Vagina (tissue), 2 donors: ENCODE measurements at places on chromosomes 13 and 19. TPM values are rescaled to one million over a fixed set of nuclear protein-coding genes. Genes with fewer than 3 reads are reported as not detected.

Gene KIR3DL2
- not detected for total RNA-seq

DNA sequence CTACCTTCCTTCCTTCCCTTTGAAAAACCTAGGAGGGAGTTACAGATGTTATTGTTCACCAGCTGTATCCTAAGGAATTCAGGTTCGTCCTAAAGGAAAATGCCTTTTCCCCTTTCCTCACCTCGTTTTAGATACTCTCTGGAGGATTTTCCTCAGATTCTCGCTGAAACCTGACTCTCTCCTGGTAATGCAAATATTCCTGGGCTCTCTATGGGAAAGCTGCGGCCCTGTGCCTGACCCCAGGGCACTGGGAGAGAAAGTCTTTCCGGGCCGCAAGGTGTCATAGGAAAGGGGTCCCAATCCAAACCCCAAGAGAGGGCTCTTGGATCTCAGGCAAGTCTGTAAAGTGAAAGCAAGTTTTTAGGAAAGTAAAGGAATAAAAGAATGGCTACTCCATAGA lies 13.1 kb upstream of the OR1M1 start:
- H3K36me3 ChIP-seq, result no peaks in the 10 kb centered on the region
- H3K4me3 ChIP-seq, result no peak overlapping the region
- H3K4me1 ChIP-seq, result peaks cover 12% of the 10 kb centered on the region

DNA sequence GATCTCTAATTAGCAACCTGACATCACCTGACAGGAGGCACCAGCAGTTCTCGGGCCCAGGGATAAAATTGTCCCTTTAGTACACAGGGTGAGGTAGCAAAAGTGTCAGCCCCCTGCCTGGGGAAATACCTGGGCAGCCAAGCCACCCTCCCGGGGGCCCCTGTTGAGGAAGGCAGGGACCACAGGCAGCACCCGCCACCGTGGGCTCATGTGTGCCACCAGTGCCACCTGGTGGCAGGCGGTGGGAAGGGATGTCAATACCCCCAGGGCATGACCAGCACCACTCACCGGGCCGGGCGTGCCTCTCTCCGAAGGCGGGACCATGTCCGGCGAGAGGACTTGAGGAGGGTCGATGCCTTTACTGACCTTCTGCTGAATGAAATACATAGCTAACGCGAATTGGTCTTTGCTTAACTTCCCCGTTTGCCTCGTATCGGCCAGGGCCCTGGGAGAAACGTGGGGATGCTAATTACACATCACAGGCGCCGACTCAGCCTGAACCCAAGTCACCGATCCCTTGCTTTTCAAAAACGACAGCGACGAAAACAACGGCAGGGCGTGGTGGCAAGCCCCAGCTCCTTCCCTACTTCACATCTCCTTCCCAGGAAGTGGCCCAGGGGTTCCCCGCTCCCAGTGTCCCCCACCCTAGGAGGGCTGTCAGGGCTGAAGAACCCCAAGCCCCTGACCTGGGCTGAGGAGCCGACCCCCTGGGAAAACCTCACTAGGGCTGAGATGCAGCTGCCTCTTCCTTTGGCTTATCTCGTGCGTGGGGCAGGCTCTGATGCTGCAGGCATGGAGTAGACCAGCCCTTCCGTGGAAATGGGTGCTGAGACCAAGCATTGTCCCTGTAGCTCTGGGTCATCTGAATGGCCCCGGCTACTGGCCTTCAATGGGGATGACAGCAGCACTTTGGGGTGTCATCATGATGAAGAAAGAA lies 53.8 kb downstream of the EPS15L1 start:
- no peaks in the 10 kb centered on the region for H3K36me3 ChIP-seq
- H3K4me3 ChIP-seq, result no peak overlapping the region
- H3K27me3 ChIP-seq, result no peaks in the 10 kb centered on the region
- peaks cover 10% of the 10 kb centered on the region for H3K4me1 ChIP-seq

GRCh38 chr19:28396287-28396831 lies 816.6 kb downstream of the UQCRFS1 start:
- no peaks in the 10 kb centered on the region for H3K36me3 ChIP-seq
- no peaks in the 10 kb centered on the region for H3K27me3 ChIP-seq

DNA sequence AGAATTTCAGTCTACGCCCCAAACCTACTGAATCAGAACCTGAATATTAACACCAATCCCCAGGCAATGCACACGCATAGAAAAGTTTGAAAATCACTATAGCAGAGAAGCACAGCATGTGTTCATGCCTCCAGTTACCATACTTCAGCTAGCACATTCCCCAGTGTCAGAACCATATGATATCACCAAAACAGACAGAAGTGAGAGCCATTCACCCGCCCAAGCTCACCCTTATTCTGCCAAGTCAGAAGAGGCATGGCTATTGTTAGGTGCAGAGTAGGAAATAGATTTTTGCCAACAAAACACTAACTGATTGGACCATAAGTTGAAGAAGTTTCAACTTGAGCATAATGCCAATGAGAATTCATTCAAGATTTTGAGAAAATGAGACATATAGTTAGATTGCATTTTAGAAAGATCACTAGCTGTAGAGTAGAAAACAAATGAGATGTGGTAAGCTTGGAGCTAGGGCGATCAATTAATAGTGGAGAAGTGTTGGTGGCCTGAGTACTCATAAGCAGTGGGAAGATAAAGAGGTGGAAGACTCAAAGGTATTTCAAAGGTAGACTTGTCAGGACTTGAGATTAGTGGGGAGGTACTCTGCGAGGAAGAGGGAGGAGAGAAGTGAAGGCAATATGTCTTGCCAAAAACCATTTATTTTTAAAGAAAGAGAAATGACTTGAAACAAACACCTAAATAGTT lies 492.4 kb downstream of the SUCLA2 start:
- no peaks in the 10 kb centered on the region for H3K4me1 ChIP-seq
- H3K27me3 ChIP-seq, result no peaks in the 10 kb centered on the region
- no peak overlapping the region for H3K27ac ChIP-seq
- H3K4me3 ChIP-seq, result no peak overlapping the region
- H3K36me3 ChIP-seq, result no peaks in the 10 kb centered on the region

GRCh38 chr19:4694211-4694987 lies 24.3 kb upstream of the MYDGF start:
- no peak for DNase-seq
- peaks cover 8% of the 10 kb centered on the region for H3K4me1 ChIP-seq
- H3K27me3 ChIP-seq, result no peaks in the 10 kb centered on the region
- H3K27ac ChIP-seq, result peak overlapping the region; percentile 51
- H3K36me3 ChIP-seq, result peaks cover 87% of the 10 kb centered on the region

GRCh38 chr19:53537521-53538377 lies at the start of gene ZNF331:
Gene ZNF331 (plus strand): TSS chr19:53538145. CDS start chr19:53569377, 31,232 bp downstream.
- DNase-seq, result no peak
- peaks cover 8% of the 10 kb centered on the region for H3K4me1 ChIP-seq
- H3K4me3 ChIP-seq, result peak within 1 kb of the TSS; percentile 68
- H3K27ac ChIP-seq, result peak within 1 kb of the TSS; percentile 81
- H3K27me3 ChIP-seq, result no peaks in the 10 kb centered on the region
- H3K36me3 ChIP-seq, result no peaks in the 10 kb centered on the region

GRCh38 chr19:4445963-4446703 lies 11.5 kb downstream of the UBXN6 start:
- H3K4me3 ChIP-seq, result no peak overlapping the region
- no peaks in the 10 kb centered on the region for H3K27me3 ChIP-seq
- peaks cover 11% of the 10 kb centered on the region for H3K4me1 ChIP-seq
- no peak overlapping the region for H3K27ac ChIP-seq
- no peak for DNase-seq

DNA sequence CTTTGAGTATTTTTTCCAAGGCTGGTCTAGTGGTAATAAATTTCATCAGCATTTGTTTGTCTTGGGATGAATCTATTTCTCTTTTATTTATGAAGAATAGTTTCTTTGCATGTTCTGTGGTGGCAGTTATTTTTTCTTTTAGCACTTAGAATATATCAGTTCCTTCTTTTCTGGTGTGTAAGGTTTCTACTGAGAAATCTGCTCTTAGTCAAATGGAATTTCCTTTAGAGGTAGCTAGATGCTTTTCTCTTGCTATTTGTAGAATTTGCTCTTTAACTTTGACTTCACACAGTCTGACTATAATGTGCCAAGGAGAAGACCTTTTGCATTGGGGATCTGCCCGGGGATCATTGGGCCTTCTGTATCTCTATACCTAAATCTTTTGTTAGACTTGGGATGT lies 4.1 kb upstream of the SIGLEC6 start:
- no peak overlapping the region for H3K4me3 ChIP-seq
- H3K36me3 ChIP-seq, result no peaks in the 10 kb centered on the region
- DNase-seq, result no peak
- H3K27me3 ChIP-seq, result no peaks in the 10 kb centered on the region
- H3K27ac ChIP-seq, result no peak overlapping the region

DNA sequence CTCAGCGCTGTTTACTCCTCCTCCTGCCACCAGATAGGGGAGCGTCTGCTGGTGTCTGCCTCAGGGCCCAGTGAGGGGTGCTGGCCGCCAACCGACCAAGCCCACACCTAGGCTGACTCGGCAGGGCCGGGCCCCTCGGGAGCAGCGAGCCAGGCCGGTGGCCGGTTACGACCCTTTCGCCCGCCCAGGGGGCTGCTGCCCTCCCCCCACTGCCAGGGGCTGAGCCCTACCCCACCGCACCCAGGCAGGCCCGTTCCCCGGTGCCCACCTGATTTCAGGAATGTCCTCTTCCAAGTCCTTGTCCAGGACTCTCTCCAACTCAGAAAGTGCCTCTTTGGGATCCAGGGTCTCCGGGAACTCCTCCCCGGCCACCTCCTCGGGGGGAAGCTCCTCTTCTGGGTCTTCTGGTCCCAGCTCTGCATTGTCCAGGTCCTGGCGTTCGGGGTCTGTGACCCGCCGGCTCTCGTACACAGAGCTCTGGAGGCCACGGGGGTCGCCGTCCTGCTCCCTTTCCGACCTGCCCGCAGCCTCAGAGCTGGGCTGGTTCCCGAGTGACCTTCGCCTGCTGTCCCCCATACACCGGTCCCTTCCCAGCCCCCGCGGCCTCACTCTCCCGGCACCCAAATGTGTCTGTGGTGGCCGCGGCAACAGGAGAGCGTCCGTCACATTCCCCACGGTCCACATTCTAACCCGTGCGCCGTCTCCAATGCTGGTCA lies 31.0 kb upstream of the MIER2 start:
- DNase-seq, result no peak
- no peak overlapping the region for H3K4me3 ChIP-seq
- H3K4me1 ChIP-seq, result peaks cover 8% of the 10 kb centered on the region
- H3K36me3 ChIP-seq, result no peaks in the 10 kb centered on the region

DNA sequence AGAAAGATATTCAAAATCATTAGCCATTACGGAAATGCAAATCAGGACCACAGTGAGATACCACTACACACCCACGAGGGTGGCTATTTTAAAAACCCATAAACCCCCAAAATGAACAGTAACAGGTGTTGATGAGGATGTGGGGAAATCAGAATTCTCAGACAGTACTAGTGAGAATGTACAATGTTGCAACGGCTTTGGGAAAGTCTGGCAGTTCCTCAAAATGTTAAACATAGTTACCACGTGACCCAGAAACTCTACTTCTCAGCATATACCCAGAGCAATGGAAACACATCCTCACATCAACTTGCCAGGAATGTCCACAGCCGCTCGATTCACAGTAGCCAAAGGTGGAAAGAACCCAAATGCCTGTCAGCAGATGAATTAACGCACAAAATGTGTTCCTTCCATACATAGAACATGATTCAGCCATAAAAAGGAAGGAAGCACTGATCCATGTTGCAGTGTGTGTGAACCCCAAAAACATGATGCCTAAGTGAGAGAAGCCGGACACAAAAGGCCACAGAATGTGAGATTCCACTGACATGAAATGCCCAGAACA lies 7.0 kb downstream of the PLVAP start:
- H3K27me3 ChIP-seq, result no peaks in the 10 kb centered on the region
- no peak overlapping the region for H3K27ac ChIP-seq
- no peak overlapping the region for H3K4me3 ChIP-seq
- H3K4me1 ChIP-seq, result no peaks in the 10 kb centered on the region
- H3K36me3 ChIP-seq, result no peaks in the 10 kb centered on the region

DNA sequence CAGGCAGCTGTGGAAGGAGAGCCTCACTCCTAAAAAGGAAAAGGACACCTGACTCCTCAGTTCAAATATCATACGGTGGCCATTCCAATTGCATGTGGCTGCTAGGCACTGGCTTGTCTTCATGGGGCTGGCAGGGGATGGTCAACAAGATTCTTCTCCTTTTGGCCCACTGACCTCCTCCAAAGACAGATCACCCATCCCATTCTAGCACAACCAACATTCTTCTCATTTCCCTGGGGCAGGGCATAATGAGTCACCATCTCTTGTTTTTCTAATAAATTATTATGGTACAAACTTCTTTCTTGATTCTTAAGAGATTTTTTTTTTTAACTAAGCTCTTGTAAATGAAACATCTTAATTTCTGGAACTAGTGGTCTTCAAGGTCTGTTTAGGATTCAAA lies 136.7 kb upstream of the NBEA start:
- no peaks in the 10 kb centered on the region for H3K27me3 ChIP-seq
- no peak overlapping the region for H3K4me3 ChIP-seq
- H3K4me1 ChIP-seq, result no peaks in the 10 kb centered on the region
- no peak for DNase-seq
